NCI-H2171 treated with DMSO at 0.1 percent for 48 hours (cell line): ENCODE measurements at places on chromosomes 4 and X.

GRCh38 chr4:39613093-39613656, 25.5 kb downstream of the SMIM14 start:
- no peak for DNase-seq

DNA sequence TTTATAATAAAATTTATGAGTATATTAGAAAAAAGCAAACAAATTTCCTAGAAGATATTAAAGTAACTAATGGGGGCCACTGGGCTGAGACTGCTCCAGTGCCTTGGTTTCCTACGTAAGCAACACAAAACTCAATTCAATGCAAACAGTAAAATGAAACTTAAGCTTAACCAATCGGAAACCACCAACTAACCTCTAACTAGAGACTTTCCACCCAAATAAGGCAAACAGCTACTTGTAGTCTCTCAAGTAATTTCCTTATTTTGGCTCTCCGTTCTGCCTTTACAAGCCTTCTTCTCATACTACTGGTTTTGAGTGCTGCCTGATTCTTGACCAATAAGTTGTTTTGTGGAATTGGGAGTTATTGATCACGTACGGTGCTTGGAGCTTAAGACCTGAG, 167.3 kb upstream of the VEGFC start:
- no peak for DNase-seq

DNA sequence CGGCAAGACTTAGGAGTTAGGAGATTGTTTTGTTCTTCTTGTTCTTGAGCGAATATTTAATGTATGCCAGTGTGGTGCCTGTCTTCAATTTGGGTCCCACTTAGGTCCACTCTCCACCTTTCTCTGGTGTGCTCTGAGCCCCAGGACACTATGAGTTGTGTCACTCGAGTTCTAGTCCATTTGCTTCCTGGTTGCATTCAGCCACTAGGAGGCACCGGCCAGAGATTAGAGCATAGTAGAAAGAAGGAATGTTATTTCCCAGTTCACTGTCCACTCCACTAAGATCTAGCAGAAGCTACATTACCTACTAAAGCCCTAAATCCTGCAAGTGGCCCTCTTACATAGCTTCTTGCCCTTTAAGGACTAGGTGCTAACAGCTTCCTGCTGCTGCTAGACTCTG, 326.9 kb downstream of the NAF1 start:
- DNase-seq = no peak

- peak; percentile 51 for DNase-seq
Measured at GRCh38 chr4:66572949-66573348, 902.7 kb upstream of the EPHA5 start.

DNA sequence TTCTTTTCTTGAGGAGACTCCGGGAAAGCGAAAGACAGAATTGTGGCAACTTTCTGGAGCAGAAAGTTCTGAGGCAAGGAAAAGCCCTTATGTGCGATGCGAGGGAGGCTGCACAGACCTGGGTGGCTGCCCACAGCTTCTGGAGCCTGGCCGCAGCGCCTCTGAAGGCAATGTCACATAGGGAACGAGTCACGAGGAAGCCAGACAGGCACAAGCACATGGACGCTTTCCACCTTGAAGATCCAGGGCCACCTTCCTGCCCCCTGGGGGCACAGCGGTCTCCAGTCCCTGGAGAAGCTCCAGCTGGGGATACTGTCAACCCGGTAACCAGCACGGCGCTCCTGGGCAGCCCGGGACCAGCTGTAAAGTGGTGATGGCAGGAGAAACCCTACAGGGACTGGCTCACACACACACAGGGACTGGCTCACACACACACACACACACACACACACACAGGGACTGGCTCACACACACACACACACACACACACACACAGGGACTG, 69.8 kb downstream of the MTNR1A start:
- DNase-seq = no peak

DNA sequence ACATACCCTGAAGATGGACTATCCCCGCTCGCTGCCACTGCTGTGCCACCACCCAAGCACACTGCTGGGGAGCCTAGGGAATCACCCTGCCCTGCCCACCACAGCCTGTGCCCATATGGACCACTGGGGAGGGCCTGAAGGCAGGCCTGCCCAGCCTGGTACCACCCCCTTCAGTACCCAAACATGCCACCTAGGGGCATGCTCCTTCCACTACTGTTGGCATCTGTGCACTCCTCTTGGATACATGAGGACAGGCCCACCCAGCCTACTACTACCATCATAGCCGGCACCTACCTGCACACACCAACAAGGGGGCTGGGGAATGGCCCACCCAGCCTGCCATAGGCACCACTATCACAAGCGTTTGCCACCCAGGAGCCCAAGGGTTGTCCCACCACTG, 30.1 kb upstream of the PRDX4 start:
- DNase-seq = no peak

DNA sequence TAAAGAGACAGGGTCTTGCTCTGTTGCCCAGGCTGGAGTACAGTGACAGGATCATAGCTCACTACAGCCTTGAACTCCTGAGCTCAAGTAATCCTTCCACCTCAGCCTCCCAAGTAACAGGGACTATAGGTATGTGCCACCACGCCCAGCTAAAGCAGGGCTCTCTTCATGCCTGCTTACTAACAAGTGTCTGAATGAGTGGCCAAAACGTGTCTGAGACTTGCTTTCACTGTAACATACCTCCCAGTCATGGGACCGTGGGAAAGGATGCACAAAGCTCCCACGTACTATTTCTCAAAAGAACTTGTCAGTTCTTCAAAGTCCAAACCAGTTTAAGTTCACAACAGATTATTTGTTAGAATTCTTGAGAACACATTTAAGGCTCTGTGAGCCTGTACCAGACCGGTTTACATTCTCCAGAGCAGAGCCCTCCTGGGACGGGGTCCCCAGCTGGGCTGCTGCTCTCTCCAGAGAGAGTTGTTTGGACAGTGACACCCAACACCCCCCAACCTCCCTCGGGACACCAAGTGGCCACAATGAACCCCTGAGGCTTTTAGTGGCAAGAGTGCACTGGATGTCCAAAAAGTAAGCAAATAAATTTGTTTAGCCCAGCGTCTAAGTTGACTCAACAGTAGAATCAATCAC, 24.1 kb downstream of the SH3KBP1 start:
- no peak for DNase-seq

- no peak for DNase-seq
Measured at GRCh38 chrX:112643721-112644120, 36.0 kb downstream of the LHFPL1 start.

GRCh38 chrX:85859426-85859825, 187.9 kb downstream of the CHM start:
- DNase-seq = no peak

GRCh38 chr4:89368861-89369260, 61.3 kb upstream of the GPRIN3 start:
- no peak for DNase-seq

- peak; percentile 67 for DNase-seq
Measured at GRCh38 chr4:42995343-42995944, 102.9 kb downstream of the GRXCR1 start.

- DNase-seq = no peak
Measured at GRCh38 chr4:160238790-160239189, 1135.9 kb downstream of the RAPGEF2 start.

DNA sequence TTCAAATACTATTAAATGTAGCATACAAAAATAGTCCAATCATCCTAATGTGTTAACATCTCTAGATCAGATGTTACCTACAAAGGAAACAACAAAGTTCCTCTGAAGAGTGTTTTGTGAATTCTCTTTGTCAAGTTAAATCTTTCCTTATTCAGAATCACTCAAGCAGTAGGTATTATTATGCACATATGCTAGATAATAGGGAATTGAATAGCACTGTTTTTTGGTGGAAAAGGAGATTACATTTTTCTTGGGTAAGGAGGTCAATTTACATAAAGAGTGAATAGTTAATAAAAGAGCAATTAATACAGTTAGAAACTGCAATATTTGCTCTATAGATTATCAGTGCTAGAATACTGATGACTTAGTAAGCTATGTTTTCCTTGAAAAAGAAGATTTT, 130.7 kb downstream of the BTC start:
- no peak for DNase-seq

- DNase-seq = no peak
Measured at GRCh38 chrX:106615041-106615440, 3.3 kb downstream of the RADX start.

DNA sequence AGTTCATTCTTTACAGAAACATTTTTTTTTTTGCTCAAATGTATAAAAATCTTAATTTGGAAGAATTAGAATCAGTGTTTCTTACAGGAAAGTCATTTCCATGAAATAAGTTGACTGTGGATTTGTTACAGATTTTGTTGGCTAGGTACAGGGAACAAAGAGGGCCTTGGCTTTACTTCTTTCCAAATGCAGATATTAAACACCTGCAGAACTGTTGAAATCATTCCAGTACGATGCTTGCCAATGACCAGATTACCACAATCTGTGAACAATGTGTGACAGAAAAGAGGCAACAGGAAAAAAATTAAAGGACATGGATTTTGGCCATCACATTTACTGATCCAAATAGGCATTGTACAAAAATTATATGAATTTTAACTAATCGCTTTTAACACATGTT, 70.8 kb downstream of the ANXA10 start:
- DNase-seq = no peak

GRCh38 chr4:373062-373839, 35.6 kb downstream of the ZNF141 start:
- no peak for DNase-seq

GRCh38 chrX:129461801-129462456, 61.4 kb downstream of the SMARCA1 start:
- DNase-seq = no peak

DNA sequence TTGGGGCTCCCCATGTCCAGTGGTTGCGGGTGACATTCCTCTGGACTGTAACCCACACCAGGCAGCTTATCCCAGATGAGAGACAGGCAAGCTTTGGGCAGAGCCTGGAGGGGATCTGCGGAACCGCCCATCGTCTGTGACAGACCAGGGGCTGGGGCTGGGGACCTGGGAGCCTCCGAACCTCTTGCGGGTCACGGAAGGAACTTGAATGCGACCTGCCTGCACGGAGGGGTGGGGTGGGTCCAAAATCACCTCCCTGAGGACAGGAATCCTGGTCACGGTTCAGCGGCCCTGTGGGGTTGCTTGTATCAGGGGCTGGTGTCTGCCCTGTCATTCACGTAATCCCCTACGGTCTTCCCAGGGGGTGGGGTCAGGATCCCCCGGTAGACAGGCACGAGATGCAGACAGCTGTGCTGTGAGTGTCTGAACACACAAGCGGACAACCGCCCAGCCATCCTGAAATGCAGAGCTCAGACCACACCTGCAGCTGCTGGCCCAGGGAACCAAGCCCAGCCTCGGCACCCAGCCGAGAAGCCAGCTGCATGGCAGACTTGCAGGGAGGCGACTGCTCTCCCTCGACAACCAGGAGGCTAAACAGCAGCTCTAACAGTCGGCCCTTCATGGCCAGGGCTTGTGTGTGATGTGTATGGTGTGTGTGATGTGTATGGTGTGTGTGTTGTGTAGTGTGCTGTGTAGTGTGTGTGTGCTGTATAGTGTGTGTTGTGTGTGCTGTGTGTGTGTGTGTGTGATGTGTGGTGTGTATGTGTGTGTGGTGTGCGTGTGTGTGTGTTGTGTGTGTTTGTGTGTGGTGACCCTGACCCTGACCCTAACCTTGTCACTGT, 105.9 kb upstream of the ADRA2C start:
- DNase-seq = peak; percentile 62

DNA sequence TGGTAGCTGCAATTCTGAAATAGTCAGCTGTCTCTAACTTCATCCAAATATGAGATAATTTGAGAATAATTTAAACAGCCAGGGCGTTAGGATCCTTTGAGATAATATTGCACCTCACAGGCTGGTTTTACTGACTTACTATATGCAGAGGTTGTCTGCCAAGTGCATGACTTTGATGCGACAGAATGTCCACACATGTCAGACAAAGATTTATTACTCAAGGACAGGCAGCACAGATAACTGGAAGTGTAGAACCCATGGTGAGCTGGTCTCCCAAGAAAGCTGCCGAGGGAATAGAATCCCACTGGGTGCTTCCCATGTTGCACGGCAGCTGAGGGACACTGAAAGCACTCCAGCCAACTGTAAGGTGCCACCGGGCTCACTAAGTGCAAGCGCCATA, 166.2 kb upstream of the GALNTL6 start:
- no peak for DNase-seq

GRCh38 chrX:23732704-23733103, 10.4 kb downstream of the ACOT9 start:
- DNase-seq = no peak

- no peak for DNase-seq
Measured at GRCh38 chrX:130771230-130771629, 131.8 kb downstream of the ENOX2 start.

- DNase-seq = no peak
Measured at GRCh38 chrX:148928811-148929210, 428.4 kb downstream of the AFF2 start.

- DNase-seq = no peak
Measured at GRCh38 chr4:158870282-158870625, 101.4 kb downstream of the FNIP2 start.

DNA sequence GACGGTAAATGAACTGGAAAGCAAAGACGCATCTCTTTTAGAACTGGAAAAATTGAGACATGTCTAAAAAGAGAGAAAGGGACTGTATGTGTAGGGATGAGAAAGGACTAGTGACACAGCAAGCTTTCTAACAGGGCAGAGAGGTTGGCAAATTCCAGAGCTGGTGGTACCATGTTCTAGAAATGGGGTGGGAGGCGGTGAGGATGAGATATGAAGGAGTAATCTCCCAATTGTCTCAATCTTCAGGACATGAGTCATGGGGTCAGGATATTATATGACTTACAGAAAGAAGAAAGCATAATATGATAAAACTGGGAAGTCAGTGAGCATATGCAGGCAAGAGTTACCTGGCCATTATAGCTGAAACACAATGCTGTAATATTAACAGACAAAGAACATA, 14.2 kb downstream of the TAB3 start:
- peak; percentile 36 for DNase-seq

- no peak for DNase-seq
Measured at GRCh38 chr4:163492951-163493504, 1.5 kb upstream of the TMA16 start.

DNA sequence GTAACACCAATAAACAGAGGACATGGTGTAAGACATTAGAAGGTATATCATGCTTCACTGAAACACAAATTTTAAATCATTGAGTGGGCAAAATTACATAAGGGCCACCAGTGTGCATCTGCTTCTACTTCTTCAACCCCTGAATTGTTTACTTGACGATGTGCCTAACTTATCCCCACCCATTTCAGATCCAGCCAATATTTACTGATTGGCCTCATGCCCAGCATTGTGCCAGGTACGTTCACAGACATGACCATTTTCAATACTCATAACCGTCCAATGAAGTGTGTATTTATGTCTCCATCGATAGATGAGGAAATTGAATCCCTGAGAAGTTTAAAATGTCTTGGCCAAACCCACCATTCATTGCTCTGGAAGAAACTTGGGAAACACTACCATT, 208.3 kb upstream of the MID1 start:
- DNase-seq = peak; percentile 57

DNA sequence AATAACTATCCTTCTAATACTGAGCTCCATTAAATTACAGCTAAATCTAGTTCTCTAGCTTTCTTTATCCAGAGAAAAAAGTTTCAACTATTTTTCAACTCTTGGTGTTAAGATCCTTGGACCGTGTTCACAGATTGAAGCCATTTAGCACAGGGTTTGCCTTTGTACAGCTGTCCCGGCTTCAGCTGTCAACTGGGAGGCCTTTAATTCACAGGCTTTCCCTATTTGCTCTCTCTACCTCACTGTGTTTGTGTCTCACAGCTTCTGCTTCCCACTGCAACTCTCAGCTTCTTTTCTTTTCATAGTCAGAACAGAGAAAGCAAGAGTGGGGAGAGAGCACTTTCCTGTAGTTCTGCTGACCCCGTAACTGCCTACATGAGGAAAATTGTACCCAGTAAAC, 76.9 kb upstream of the SMAD1 start:
- DNase-seq = no peak
